Daoy (cell line): ENCODE measurements at places on chromosomes 2 and 18. TPM values are rescaled to one million over a fixed set of nuclear protein-coding genes. Genes with fewer than 3 reads are reported as not detected.

DNA sequence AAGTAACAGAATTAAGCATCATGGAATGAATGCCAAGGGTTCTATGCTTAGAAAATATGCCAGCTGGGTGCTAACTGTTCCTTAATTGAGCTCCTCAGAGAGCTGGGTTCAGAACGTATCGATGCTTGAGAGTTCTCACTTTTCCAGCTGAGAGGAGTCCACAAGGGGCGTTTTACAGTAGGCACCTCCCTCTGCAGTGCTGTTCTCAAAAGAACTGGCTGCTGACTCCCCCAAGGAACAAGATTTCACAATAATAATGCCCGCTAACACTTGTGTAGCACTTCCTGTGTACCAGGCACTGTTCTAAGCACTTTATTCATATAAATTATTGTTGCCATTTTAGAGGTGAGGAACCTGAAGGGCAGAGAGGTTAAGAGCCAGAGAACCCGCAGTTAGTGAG is 18.1 kb upstream of the TMEM237 start:
- no peak for DNase-seq

GRCh38 chr2:62654423-62654791 is 51.1 kb upstream of the EHBP1 start:
- peak; percentile 41 for DNase-seq

GRCh38 chr18:33751613-33752221 is 173.7 kb downstream of the ASXL3 start:
- DNase-seq: no peak

- no peak for DNase-seq
Observed at GRCh38 chr18:73286584-73286983, 418.8 kb upstream of the NETO1 start.

GRCh38 chr2:140869107-140869506 is 1261.7 kb downstream of the LRP1B start:
- DNase-seq: no peak

- DNase-seq: no peak
Observed at GRCh38 chr2:25489631-25490030, 147.9 kb upstream of the DNMT3A start.

- no peak for DNase-seq
Observed at GRCh38 chr2:4507661-4508060, 804.3 kb downstream of the DCDC2C start.

DNA sequence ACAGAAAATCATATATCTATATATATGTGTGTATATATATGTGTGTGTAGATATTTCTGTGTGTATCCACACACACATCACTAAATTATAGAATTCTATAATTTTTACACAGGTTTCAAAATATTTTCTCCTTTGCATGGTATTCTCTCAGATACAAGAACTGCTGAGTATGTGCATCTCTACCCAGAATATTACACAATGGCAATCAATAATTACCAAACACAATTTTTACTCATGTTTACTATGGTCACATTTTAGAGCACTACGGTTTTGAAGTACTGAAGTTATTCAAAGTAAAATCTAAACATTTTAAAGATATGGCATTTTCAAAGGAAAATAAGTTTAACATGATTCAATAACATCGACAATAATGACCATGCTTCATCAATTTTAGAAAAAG is 258.5 kb downstream of the PAX3 start:
- no peak for DNase-seq

DNA sequence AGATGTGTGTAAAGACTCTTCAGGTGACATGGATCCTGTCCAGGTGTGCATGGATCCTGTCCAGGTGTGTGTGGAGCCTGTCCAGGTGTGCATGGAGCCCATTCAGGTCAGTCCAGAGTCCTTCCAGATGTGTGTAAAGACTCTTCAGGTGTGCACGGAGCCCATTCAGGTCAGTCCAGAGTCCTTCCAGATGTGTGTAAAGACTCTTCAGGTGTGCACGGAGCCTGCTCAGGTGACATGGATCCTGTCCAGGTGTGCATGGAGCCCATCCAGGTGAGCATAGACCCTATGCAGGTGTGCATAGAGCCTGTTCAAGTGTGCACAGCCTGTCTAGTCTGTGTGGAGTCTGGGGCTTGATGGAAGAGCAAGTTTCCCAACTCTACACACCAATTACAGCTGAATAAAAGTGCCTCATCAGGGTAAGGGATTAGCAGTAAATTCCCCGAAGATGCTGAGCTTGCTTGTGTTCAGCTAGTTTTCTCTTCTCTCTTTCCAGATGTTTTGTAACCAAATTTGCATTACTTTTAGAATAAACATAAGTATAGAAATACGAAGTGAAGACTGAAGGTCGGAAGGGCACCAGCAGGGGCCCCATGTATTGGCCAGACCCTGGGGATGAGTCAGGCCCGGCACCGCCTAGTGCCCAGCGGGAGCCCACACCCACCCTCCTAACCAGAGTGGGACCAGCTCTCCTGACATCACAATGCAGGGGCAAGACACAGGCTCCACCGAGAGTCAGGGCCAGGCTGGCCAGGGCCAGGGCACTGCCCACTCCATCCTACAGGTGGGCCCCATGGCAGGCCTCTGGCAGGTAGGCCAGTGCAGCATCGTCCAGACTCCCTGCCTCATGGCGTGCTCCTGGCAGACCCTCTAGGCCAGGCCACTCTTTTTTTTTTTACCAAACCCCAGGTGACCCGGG is 38.6 kb upstream of the GPC1 start:
- DNase-seq: no peak

- DNase-seq: no peak
Observed at GRCh38 chr2:217936952-217937351, 65.8 kb downstream of the TNS1 start.

- no peak for DNase-seq
Observed at GRCh38 chr2:208112969-208113368, 11.4 kb downstream of the CRYGD start.

- DNase-seq: peak; percentile 7
Observed at GRCh38 chr2:145644820-145645302, 1124.9 kb upstream of the ZEB2 start.

Gene CAD
- total RNA-seq: 26.6 and 29.7 TPM in 2 replicates

Gene NOSTRIN
- total RNA-seq: not detected in 2 replicates
